ENCODE measurements at places on chromosomes 12 and 14. TPM values are rescaled to one million over a fixed set of nuclear protein-coding genes. Genes with fewer than 3 reads are reported as not detected.

RPS6KL1 gene
- total RNA-seq, result 11.3 TPM

NDRG2 gene
- total RNA-seq, result 17.5 TPM

GRCh38 chr12:65331456-65331855 lies 53.0 kb downstream of the MSRB3 start:
- no peak for DNase-seq

DNA sequence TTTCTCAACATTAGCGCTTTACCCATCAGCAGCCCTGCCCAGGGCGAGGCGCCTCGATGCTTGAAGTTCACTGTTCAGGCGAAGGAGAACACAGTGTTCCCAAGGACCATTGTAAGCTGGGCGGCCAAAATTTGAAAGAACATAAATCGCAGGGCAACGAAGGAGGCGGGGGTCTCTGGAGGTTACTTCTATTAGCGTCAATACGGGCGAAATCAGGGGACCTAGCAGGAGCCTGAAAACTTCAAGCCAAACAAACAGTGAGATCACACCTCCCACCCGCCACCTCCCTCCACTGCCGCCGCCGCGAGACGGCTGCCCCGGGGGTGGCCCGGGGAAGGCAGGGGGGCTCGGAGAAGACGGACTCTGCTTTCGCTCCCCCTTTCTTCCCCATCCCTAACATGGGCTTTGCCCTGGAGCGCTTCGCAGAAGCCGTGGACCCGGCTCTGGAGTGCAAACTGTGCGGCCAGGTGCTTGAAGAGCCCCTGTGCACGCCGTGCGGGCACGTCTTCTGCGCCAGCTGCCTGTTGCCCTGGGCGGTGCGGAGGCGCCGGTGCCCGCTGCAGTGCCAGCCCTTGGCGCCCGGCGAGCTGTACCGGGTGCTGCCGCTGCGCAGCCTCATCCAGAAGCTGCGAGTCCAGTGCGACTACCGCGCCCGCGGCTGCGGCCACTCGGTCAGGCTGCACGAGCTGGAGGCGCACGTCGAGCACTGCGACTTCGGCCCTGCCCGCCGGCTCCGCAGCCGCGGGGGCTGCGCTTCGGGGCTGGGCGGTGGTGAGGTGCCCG lies at the start of gene PDZRN4:
PDZRN4 (plus strand) TSS at position 263 of the 783 bp plus-strand sequence.
- DNase-seq, result peak; percentile 11

DNA sequence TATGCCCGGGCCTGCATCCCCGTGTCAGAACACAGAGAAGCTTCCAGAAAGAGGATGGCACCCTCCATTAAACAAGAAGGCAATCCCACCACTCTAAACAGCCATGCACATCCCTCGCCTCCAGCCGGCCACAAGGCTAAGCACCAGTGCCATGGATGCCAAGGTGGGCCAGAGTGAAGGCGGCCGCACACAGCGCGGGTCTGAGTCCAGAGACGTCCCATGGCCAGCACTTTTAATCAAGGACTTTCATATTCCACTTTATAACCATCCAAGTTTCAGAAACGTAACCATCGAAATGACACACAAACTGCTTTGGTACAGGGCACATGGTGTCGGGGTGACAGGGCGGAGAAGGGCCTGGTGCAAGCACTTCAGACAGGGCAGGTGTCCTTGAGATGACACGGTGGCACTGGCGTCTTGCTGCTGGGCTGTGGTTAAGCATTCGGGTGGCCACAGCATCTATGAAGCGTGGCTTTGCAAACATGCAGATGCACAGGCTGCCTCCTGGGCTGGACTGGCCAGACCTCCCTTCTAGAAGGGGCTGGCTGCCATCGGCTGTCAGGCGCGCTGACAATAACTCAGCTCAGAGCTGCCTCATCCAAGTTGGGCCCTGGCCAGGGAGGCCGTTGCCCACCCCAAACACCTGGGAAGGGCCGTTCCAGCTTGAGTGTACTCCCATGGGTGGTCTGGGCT lies 117.2 kb downstream of the RFLNA start:
- DNase-seq, result no peak

DNA sequence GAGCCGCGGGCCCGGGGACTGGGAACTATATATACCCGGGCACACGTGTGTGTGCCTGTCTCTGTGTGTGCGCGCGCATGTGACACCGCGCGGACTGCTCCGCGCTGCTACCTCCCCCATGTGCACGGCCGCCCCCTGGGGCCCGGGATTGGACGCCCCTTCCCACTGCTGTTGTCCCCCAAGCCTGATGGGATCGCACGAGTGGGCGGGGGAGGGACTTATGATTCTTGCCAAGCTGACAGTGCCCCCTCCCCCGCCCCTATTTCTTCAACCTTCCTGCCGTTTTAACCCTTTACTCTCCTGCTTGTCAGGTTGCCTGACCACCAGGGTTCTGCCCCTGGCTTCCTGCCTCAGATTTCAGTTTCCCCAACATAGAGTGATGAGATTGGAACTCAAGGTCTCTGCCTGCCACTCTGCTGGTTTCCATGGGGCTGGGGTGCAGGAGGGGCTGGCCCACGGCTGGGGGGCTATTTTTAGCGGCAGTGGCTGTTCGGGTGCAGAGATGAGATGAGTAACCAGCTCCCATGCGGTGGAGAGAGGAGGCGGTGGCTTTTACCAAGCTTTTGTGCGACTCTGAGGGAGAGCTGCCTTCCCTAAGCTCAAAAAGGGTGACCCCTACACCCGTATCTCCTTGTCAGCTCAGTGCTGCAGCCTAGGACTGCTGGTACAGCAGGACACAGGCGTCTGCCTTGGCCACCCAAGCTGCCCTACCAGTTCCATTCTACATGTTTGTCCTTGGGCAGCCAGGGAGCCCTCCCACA lies at the start of gene DDN:
DDN (minus strand) TSS at position 5 of the 761 bp plus-strand sequence. CDS start 88 bp downstream, outside the sequence.
- DNase-seq, result no peak

GRCh38 chr12:49649892-49650291 lies 26.5 kb downstream of the PRPF40B start:
- DNase-seq, result no peak

DNA sequence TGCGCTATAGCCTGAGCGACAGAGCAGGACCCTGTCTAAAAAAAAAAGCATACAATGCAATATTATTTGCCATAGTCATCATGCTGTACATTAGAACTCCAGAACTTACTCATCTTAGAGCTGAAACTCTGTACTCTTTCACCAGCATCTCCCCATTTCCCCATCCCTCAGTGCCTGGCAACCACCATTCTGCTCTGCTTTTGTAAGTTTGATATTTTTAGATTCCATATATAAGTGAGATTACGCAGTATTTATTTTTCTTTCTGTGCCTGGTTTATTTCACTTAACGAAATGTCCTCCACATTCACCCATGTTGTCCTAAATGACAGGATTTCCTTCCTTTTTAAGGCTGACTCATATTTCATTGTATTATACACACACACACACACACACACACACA lies 121.8 kb downstream of the BBS10 start:
- peak; percentile 5 for DNase-seq
